Fibroblast of villous mesenchyme (primary cell): ENCODE measurements at places on chromosomes 1 and 21. TPM values are rescaled to one million over a fixed set of nuclear protein-coding genes. Genes with fewer than 3 reads are reported as not detected.

GRCh38 chr1:45385302-45385701, 45.1 kb upstream of the MUTYH start:
- DNase-seq, result no peak

DNA sequence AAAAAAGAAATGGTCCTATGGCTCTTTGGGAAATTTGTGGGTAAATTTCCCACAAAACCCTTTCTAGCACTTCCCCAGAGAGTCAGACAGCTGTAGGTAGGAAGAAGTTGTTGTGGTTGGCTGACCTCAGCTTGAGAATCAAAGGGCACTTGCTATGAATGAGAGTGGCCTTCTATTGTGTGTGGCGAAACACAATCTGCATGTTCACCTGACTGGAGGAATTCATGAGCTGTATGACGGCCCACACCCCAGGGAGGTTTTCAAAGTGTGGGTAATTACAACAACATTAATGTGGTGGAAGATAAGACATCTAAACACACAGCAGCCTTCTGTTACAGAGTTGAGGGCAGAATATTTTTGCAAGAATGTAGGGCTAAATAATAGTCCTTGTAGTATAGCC, 38.8 kb downstream of the NGF start:
- DNase-seq, result no peak

- no peak for DNase-seq
Observed at GRCh38 chr1:173467426-173467825, 9.7 kb upstream of the PRDX6 start.

The DEGS1 gene
- total RNA-seq, result 90.2 and 135 TPM in 2 replicates

DNA sequence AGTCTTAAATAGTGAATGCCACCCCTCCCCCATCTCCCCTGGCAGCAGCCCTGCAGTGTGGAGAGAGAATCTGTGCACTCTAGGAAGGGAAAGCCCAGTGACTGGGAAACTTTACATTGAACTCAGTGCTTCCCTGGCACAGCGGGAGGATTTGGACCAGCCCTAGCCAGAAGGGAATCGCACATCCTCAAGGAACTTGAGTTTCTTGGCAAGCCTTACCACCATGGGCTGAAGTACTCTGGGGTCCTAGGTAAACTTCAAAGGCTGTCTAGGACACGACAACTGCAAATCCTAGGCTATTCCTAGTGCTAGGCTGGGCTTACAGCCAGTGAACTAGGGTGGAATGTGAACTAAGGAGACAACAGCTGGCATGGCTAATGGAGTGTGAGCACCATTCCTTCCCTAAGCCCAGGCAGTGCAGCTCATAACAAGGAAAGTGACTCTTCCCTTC, 88.3 kb downstream of the COL24A1 start:
- DNase-seq, result no peak

The PHLDA3 gene
- 65.1 and 70.0 TPM in 2 replicates for total RNA-seq

The RNU1-2 gene
- total RNA-seq, result under 0.01 TPM in 1 of 2 replicates, not detected in the other

The PRSS38 gene
- total RNA-seq, result not detected in 2 replicates

DNA sequence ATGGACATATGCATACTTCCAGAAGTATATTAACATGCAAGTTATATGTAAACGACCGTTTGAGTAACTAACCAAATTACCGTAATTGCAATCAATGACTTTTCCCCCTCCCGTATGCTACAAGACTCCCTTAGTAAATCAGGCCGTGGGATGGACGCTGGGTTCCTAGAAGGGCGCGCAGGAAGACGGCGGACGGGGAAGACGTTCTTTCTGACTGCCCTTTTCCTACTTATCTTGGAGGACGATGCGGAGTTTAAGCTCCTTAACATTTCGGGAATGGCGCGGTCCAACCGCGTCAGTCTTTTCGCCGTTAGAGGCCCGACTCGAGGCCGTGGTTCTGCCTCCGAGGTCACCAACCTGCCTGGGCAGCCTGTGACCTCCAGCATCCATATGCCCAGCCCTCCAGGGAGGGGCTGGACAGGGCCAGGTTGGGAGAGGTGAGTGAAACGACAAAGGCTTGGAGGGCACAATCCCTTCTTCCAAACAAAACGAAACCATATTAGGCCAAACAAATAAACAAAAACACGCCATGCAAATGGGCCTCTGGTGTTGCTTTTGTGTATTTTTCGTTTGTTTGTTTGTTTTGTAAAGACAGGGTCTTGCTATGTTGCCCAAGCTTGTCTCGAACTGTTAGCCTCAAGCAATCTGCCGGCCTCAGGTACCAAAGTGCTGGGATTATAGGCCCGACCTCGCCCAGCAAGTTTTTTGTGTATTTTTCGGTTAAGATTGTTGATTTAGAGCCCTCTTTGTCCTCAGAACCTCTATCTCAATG, 873 bp upstream of the PI4KB start:
- no peak for DNase-seq

The ELF3 gene
- total RNA-seq, result 0.32 and 3.9 TPM in 2 replicates
